Activated CD8-positive, alpha-beta T cell treated with anti-CD3 and anti-CD28 coated beads for 36 hours (primary cell): ENCODE measurements at places on chromosomes 5 and 9. TPM values are rescaled to one million over a fixed set of nuclear protein-coding genes. Genes with fewer than 3 reads are reported as not detected.

CTXN3 gene
- total RNA-seq = not detected

- no peaks in the 10 kb centered on the region for H3K27me3 ChIP-seq
- no peak for DNase-seq
- peaks cover 10% of the 10 kb centered on the region for H3K36me3 ChIP-seq
- no peak overlapping the region for H3K4me3 ChIP-seq
Observed at GRCh38 chr5:1503241-1504068, 20.3 kb downstream of the LPCAT1 start.

DNA sequence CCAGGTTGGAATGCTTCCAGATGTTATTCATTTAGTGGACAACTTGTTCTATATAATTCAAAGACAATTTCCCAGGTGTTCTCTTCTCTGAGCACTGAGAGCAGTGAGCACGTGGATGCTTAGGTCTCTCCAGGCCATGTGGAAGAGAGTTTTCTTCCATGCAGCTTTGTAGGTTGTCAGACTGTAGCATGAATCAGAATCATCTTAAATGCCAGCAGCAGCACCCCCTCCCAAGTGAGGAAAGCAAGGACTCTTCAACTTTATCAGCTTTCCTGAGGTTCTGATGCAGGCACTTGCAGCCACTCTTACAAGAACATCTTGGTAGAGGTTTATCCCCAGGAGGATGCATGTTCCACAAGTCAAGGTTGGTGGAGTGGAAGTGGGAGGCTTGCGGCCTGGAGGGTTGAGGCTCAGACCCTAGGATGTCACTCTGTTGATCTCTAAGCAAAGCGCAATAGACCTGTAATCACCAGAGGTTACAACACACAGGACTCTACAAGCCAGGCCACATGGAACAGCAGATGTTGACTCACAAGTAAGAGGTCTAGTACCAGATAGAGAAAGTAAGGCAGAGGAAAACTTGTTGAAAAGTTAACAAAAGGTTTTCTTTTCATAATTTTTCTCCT, 47.7 kb downstream of the UGCG start:
- H3K4me3 ChIP-seq = no peak overlapping the region
- DNase-seq = no peak
- H3K27me3 ChIP-seq = no peaks in the 10 kb centered on the region
- no peak overlapping the region for H3K27ac ChIP-seq
- peaks cover 16% of the 10 kb centered on the region for H3K4me1 ChIP-seq

DNA sequence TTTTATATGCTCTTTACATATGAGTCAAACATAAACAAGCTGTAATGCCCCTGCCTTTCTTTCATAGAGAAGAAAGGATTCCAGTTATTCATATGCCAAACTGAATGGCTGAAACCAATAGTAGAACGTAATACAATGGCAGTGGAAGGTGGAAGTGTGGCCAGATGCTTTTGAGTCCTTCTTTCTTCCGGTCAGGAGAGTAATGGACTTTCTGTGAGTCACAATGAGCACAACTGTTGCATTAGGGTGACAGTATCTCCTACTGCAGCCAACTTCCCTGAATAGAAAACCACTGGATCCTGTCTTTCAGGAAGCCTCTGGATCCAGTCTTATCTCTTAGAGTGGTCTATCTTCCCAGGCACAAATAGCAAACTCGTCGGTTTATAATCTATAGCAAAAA, 855.2 kb downstream of the MAT2B start:
- no peaks in the 10 kb centered on the region for H3K27me3 ChIP-seq
- H3K4me1 ChIP-seq = no peaks in the 10 kb centered on the region
- H3K27ac ChIP-seq = no peak overlapping the region
- H3K4me3 ChIP-seq = no peak overlapping the region
- H3K36me3 ChIP-seq = no peaks in the 10 kb centered on the region

- no peak overlapping the region for H3K4me3 ChIP-seq
- peaks cover 8% of the 10 kb centered on the region for H3K4me1 ChIP-seq
- H3K36me3 ChIP-seq = no peaks in the 10 kb centered on the region
Observed at GRCh38 chr5:180050121-180050940, 21.2 kb downstream of the RNF130 start.

- no peaks in the 10 kb centered on the region for H3K4me1 ChIP-seq
- no peak overlapping the region for H3K4me3 ChIP-seq
- no peaks in the 10 kb centered on the region for H3K36me3 ChIP-seq
- H3K27ac ChIP-seq = no peak overlapping the region
- no peak for DNase-seq
- H3K27me3 ChIP-seq = peaks cover 30% of the 10 kb centered on the region
Observed at GRCh38 chr9:99358668-99359067, 136.6 kb downstream of the SEC61B start.

DNA sequence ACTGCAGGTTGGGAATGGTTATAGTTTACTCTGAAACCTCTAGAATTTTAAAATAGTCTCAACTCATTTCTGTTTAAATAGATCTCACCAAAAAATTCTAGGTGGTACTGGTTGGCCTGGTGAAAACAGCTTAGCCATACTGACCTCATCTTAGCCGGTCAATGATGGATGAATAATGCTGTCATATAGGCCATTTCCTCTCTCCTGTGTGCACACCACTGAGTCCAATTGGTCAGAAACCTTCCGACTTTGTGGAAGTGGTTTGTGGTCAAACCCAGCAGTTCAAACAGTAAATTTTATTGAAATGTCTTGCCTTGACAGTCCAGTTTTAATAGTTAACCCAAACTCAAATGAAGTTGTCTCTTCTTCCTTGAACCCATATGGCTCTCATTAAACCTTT, 98.6 kb downstream of the GIN1 start:
- no peaks in the 10 kb centered on the region for H3K27me3 ChIP-seq
- peaks cover 17% of the 10 kb centered on the region for H3K36me3 ChIP-seq
- DNase-seq = no peak
- no peak overlapping the region for H3K27ac ChIP-seq
- peaks cover 3% of the 10 kb centered on the region for H3K4me1 ChIP-seq
- no peak overlapping the region for H3K4me3 ChIP-seq

DNA sequence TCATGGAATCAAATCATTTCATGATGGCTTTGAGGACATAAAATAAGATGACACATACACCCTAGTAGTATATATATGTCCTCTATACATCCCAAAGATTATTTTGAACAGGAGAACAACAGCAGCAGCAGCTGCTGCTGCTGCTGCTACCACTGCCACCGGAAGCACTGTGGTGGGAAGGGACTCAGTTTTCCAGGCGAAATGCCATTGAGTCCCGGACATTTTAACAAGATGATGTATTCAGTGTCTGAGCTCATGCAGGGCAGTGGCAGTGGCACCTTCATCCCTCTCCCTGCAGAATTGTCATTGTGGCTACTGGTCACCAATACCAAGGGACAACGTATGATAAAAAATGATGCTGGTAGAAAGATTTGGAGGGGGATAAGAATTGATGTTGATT, 151.3 kb downstream of the CHSY3 start:
- H3K36me3 ChIP-seq = no peaks in the 10 kb centered on the region
- no peaks in the 10 kb centered on the region for H3K4me1 ChIP-seq
- no peak for DNase-seq
- peaks cover 1% of the 10 kb centered on the region for H3K27me3 ChIP-seq

SIT1 gene
- 99.9 TPM for total RNA-seq

SHISAL2B gene
- not detected for total RNA-seq

PCDHGA8 gene
- total RNA-seq = not detected

GRCh38 chr5:150279330-150280020, 10.1 kb downstream of the CAMK2A start:
- H3K27ac ChIP-seq = no peak overlapping the region
- DNase-seq = no peak
- H3K4me1 ChIP-seq = no peaks in the 10 kb centered on the region
- no peaks in the 10 kb centered on the region for H3K36me3 ChIP-seq
- peaks cover 3% of the 10 kb centered on the region for H3K27me3 ChIP-seq

GRCh38 chr5:176577312-176578176, 28.4 kb downstream of the CDHR2 start:
- no peak overlapping the region for H3K4me3 ChIP-seq
- H3K27ac ChIP-seq = no peak overlapping the region
- no peak for DNase-seq
- H3K4me1 ChIP-seq = no peaks in the 10 kb centered on the region
- H3K36me3 ChIP-seq = no peaks in the 10 kb centered on the region
- H3K27me3 ChIP-seq = no peaks in the 10 kb centered on the region

DNA sequence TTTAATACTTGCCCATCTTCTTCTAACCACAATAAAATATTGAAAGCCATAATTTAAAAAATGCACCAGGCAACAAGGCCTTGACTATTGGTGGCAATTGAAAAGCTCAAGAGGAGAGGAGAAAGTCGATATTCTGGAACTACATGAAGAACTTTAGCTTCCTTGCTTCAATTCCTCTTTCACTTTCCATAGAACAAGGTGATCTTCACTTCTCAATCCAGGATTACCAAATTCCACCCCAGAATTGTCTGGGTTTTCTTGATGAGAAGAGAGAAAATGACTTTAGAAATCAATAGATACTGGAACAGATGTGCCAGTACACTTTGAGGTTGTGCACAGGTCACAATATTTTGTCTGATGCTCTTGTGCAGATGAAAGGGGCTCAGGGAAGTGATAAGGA, 52.2 kb downstream of the PTCD2 start:
- H3K27me3 ChIP-seq = no peaks in the 10 kb centered on the region
- H3K4me3 ChIP-seq = no peak overlapping the region
- H3K36me3 ChIP-seq = peaks cover 9% of the 10 kb centered on the region
- H3K4me1 ChIP-seq = no peaks in the 10 kb centered on the region
- no peak overlapping the region for H3K27ac ChIP-seq
- DNase-seq = no peak

DNA sequence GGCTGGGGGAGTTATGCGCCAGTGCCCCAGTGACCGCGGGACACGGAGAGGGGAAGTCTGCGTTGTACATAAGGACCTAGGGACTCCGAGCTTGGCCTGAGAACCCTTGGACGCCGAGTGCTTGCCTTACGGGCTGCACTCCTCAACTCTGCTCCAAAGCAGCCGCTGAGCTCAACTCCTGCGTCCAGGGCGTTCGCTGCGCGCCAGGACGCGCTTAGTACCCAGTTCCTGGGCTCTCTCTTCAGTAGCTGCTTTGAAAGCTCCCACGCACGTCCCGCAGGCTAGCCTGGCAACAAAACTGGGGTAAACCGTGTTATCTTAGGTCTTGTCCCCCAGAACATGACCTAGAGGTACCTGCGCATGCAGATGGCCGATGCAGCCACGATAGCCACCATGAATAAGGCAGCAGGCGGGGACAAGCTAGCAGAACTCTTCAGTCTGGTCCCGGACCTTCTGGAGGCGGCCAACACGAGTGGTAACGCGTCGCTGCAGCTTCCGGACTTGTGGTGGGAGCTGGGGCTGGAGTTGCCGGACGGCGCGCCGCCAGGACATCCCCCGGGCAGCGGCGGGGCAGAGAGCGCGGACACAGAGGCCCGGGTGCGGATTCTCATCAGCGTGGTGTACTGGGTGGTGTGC, at the start of gene RXFP3:
Gene RXFP3, plus strand, starts transcription at position 6 of the 636 bp plus-strand sequence. Its CDS starts 355 bp downstream, at position 361.
- peaks cover 50% of the 10 kb centered on the region for H3K27me3 ChIP-seq
- H3K4me3 ChIP-seq = no peak within 1 kb of the TSS
- no peaks in the 10 kb centered on the region for H3K4me1 ChIP-seq
- no peak within 1 kb of the TSS for H3K27ac ChIP-seq
- no peaks in the 10 kb centered on the region for H3K36me3 ChIP-seq
- DNase-seq = no peak

DNA sequence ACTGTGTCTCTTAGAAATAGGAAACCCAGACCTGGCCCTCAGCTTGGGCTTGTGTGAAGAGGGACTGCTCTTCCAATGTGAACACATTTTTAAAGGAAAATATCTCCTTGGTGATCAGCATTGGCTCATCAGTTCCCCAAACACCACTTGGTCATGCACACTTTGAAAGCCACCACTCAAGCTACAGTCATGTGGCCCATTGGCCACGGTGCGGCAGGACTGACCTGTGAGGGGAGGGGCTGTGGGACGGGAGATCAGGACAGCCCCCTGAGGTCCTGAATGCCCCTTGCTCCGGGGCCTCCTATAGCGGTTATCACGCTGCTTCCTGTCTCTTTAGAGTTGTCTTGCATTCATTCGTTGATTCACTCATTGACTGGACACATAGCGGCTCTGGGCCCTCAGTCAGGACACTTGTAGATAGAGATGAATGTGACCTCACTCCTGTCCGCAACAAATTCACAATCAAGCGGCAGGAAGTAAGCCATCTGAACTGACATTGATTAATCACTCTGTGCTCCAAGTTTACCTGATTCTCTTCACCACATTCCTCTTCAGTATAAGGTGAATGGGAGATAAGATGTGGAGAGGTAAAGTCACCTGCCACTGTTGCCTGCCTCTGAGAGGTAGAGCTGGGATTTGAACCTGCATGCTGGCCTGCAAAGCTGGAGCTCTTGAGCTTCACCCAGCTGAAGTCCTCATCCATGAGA, 73.1 kb downstream of the COL15A1 start:
- H3K4me3 ChIP-seq = no peak overlapping the region
- H3K36me3 ChIP-seq = peaks cover 15% of the 10 kb centered on the region
- peaks cover 22% of the 10 kb centered on the region for H3K4me1 ChIP-seq
- H3K27me3 ChIP-seq = no peaks in the 10 kb centered on the region

DNA sequence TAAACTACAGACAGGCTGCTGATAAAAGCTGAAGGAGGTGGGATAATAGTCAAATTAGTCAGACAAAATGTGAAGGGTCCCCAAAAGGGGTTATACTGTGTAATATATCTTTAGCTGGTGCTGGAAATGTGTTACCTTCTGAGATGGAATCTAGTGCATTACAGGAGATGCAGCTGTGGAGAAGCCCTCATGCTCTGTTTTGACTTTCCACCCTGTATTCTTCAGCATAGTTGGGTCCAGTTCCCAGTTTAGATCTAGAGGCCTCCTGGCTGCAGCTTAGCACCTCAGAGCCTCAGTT, 122.6 kb downstream of the PAPPA start:
- H3K27ac ChIP-seq = no peak overlapping the region
- peaks cover 13% of the 10 kb centered on the region for H3K27me3 ChIP-seq
- no peaks in the 10 kb centered on the region for H3K36me3 ChIP-seq

GRCh38 chr9:32942755-32943460, 58.5 kb downstream of the APTX start:
- no peak overlapping the region for H3K4me3 ChIP-seq
- DNase-seq = no peak
- peaks cover 6% of the 10 kb centered on the region for H3K36me3 ChIP-seq
- no peaks in the 10 kb centered on the region for H3K27me3 ChIP-seq
- H3K4me1 ChIP-seq = no peaks in the 10 kb centered on the region
- no peak overlapping the region for H3K27ac ChIP-seq

DNA sequence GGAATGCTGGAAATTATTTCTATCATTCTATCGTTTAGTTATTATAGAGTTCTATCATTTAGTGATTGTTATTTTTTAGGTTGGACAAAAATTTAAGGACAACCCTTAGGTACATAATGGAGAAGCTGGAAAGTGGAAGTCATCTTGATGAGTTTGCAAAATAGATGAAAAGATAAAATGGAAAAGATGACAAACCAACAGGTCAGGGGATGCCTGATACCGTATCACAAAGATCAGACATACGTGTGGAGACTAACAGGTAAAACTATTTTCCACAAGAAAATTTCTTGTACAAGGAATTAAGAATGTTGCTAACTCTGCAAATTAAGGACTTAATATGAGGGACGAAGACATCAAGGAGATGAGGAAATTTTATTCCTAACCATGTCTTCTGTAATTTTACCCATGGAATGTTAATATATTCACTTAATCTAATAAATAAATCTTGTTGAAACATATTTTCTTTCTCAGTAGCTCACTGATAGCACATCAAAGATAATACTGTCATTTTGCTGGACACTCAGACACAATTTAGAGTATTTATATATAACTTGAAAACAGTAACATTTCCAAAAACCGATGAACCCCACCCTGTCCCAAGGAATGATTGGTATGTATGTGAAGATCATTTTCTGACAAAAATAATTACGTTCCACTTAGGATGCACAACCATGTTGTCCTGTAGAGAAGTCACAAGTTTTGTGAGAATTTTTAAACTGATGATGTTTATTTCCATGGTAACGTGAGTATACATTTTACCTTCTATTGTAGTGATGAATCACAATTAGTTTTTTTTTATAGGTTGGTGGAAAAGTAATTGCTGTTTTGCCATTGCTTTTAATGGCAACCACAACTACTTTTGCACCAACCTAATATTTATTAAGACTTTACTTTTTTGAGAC, 2.6 kb downstream of the LURAP1L start:
- H3K4me1 ChIP-seq = peaks cover 6% of the 10 kb centered on the region
- DNase-seq = no peak
- H3K27ac ChIP-seq = no peak overlapping the region
- peaks cover 22% of the 10 kb centered on the region for H3K27me3 ChIP-seq
